ENCODE measurements at places on chromosomes 2 and 18.

DNA sequence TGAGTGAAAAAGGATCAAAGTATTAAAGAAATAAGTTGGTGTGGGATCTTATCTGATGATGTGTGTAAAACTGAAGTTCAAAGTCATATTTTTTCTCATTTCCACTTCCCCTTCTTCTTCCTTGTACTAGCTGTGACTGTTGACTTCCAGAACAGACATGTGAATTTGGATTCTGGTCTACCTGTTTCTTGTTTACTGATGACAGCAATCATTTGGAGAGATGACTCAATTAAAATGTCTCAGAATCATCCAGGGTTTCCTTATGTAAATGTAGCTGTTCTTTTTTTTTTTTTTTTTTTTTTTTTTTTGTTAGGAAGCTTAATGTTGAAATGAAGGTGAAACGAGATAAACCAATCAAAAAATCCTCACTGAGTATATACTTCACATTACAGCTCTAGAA, 819.9 kb upstream of the PIK3C3 start:
- DNase-seq: no peak

GRCh38 chr18:23521271-23521670, 18.0 kb downstream of the RMC1 start:
- no peak for DNase-seq

GRCh38 chr2:46225730-46226129, 71.5 kb upstream of the EPAS1 start:
- DNase-seq: no peak

DNA sequence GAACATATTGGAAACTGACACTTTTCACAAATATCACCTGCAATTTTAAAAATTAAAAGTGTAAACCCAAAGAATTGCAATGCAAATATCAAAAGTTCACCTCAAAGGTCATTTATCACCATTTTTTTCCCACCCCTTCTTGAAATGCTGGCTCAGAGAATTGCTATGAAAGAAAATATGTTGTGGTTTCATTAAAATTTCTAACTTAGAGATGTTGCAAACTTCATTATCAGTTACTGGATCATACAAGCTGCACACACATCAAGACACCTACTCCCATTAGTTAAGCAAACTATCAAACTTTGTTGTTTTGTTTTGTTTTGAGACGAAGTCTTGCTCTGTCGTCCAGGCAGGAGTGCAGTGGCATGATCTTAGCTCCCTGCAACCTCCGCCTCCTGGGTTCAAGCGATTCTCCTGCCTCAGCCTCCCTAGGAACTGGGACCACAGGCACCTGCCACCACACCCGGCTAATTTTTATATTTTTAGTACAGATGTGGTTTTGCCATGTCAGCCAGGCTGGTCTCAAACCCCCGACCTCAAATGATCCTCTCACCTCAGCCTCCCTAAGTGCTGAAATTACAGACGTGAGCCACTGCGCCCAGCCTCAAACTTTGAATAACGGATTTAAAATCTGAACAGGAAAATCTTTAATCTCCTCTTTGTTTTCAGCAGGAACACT, 37.0 kb downstream of the STK39 start:
- DNase-seq: no peak

GRCh38 chr2:157691695-157692094, 63.0 kb upstream of the ACVR1C start:
- DNase-seq: no peak

DNA sequence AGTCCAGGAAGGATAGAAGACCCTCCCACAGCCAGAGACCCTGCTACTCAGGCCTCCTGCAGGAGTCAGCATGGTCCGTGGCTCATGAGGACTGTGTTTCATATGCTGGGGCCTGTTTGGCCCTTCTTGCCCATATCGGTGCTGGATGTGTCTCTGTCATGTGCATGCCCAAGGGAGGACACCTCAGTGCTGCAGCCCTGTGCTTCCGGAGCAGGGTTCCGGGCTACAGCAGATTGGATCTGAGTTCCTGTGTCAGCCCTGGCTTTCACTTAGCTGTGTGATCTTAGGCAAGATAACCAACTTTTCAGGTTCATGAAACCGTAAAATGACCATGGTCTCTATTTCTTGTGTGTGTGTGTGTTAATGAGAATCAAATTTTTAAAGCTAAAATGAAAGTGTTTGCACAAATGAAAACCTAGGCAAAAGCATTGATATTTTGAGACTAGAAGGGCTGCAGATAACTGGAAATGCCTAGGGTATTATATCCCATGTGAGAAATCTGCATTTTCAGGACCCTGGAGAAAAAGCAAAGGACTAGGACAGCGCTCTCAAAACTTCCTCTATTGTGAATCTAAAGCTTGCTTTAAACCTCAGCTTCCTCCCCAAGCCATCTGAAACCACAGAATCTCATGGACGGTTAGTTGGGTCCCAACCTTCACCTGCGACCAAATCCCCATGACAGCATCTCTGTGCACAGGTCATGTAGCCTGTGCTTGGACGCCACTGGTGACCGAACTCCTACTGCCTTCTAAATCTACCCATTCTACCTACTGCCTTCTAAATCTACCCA, 58.8 kb upstream of the CAPN13 start:
- DNase-seq: no peak

DNA sequence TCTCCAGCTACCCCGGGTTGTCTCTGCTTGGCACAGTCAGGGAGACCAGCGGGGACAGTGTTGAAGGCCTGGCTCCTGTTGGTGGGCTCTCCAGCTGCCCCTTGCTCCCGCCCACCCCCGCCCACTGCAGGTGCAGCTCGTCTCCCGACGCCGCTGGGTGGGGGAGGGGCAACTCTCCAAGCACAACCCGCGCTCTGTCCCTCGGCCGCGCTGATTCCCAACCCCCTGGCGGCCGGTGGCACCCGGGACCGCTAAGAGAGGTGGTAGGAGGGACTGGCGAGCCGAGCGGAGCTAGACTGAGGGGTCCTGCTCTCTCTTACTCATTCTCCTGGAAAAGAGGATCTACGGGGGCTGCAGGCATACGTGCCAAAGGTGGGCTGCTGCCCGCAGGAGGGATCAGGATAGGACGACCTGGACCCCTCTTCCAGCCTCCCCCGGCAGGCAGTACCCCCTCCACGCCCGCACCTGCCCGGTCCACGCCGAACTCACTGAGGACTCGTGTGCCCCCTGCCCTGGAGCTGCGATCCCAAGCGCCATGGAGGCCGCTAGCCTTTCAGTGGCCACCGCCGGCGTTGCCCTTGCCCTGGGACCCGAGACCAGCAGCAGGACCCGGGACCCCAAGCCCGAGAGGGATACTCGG, 44.5 kb downstream of the DDX18 start:
- DNase-seq: no peak

DNA sequence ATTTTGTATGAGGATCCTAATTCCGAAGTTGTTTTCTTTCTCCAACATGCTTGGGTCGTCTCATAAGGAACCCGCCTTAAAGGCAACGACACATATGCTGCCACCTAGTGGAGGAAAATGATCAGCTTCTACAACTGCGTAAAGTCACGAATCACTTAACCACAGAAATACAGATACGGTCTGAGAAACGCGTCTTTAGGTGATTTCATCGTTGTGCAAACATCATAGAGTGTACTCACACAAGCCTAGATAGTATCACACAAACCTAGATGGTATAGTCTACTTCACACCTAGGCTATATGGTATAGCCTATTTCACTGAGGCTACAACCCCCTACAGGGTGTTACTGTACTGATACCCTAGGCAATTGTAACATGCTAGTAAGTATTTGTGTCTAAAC, 13.1 kb downstream of the GNLY start:
- DNase-seq: peak; percentile 17

Measured in stimulated activated CD8-positive, alpha-beta memory T cell treated with anti-CD3 and anti-CD28 coated beads, Interleukin-7, amount 100 ng/mL, for 24 hours (primary cell).